COR-L47 (cell line): ENCODE measurements at places on chromosomes 11 and 22.

DNA sequence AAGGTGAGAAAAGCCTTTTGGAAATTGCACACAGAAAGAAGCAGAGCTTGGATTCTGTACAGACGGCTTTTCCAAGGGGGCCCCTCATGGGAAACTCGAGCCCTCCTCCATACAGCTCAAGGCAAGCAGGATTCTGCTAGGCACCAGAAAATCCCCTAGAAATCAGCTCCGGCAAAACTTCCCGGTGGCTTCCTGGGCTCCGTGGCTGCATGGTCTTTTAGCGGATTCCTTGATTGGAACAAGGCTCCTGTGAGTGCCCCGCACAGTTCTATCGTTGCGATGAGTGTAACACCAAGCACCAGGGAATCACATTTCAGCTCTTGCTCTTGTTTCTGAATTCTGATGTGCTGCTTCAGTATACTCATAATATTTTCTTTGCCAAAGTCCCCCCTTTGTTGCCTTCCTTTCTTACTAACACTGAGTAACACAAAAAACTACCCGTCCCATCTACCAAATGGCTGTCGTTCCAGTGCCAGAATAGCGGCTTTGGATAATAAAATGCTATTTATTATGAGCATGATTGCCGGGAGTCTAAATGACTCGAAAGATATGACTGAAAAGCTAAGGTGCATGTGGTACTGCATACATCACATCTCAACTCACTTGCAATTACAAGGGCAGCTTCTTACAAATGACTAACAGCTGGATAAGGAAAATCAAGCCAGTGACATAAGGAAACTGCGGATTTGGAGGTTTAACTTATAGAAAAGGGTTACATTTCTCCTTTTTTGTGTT lies 494.1 kb downstream of the DLG2 start:
- DNase-seq: no peak

DNA sequence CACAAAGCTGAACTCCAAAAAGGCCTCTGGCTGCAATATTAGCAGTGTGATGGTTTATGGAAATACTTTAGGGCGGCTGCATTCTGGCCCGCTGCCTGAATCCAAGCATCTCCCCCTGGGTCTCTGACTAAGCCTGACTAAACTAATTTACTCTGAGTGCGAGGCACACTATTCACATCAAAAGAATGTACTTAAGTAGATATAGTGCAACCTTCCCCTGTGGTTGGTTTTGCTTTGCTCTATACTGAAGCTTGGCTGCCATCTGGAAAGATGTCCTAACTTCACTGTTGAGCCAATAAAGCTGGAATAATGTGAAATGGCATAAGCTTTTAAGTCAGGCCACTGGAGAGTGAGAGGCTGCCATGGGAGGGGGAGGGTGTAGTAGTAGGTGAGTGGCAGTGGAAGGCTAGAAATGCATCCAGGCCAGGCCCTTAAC lies 321.6 kb downstream of the AASDHPPT start:
- no peak for DNase-seq

DNA sequence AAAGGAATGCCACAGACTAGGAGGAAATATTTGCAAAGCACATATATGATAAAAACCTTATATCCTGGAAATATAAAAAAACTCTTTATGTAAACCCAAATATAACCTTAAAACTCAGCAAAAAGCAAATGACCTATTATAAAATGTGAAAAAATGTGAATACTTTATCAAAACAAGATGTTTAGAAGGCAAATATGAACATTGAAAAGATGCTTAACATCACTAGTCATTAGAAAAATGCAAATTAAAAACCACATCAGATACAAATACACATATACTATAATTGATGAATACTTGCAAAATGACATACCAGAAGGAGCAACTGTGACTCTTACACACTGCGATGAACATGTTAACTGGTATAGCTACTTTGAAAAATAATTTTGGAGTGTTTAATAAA lies 511.2 kb upstream of the LRRC4C start:
- DNase-seq: no peak

DNA sequence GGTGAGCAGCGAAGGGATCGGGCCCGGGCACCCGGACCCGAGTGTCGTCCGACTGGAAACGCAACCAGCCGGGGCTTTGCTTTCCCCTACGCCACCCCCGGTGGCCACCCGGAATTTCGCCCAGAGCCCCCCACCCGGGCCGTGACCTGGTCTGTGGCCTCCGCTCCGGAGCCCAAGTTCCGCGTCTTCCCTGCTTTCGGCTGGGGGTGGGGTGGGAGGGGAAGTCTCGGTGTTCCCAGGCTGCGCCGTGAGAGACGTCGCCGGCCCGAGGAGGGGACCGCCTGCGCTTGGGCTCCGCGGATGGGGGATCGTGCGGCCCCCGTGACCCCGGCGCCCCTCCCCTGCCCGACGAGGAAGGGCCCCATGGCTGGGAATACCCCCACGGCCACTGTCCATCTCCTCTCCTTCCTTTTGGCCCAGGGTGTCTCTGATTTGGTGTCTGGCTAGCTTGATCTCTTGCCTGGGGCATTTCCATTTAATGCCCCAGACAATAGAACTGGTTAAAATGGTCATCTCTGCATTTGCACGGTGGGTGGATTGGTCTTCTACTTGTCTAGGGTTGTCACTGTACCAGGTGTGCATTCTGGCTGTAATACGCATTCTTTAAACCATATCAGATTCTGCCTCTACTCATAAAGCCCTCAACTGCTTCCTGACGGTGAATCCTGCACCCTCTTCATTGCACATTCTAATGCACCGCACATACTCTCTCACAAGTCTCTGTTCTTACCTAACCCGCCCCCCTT lies 789 bp downstream of the SIK2 start:
- peak; percentile 50 for DNase-seq

DNA sequence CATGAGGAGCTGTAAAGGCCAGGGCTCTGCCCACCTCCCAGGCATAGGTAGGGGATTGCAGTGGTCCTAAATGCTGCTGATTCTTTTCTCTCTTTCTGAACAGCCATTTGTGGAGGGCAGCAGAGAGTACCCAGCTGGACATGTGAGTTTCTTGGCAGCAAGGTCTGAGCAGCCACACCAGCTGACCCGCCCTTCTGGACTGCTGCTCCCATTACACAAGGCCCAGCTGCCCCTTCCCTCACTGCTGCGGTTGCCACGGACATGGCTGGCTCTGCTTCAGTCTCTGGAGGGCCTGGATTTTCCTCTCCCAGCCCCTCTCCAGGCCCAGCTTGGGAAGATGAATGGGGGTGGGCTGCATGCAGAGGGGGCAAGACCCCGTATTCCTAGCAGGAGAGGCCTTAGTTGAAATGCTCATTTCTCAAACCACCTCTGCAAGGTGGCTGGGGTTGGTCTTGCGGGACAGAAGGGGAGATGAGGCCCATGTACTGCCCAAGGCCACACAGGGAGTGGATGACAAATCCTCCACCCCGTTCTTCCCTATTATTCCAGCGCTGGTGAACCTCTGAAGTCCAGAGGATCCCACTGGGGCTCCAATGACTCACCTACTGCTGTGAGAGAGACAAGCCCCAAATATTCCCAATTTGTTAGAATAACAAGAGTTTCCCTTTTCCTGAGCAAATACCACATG lies 4.6 kb downstream of the LGALS12 start:
- no peak for DNase-seq

DNA sequence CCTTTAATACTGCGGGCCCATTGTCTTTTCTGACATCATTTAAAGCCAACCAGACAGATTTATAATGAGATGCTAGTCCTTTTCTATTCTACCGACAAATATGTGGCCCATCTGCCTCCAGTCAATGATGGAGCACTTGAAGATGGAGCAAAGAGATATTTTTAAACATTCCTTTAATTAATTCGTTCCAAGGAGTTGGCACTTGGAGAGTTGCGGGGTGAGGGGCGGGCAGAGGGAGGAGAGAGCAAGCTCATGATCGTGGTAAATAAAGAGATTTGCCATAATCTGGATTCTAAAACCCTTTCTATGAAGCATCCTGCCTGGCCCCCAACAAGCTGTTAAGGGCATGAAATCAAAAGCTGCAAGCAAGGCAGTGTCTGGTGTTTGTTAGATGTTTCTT lies 5.0 kb downstream of the SLC1A2 start:
- DNase-seq: no peak

- DNase-seq: no peak
Observed at GRCh38 chr22:38133331-38133730, 22.8 kb upstream of the BAIAP2L2 start.

- peak; percentile 62 for DNase-seq
Observed at GRCh38 chr11:36564376-36565030, 3.3 kb upstream of the RAG1 start.

DNA sequence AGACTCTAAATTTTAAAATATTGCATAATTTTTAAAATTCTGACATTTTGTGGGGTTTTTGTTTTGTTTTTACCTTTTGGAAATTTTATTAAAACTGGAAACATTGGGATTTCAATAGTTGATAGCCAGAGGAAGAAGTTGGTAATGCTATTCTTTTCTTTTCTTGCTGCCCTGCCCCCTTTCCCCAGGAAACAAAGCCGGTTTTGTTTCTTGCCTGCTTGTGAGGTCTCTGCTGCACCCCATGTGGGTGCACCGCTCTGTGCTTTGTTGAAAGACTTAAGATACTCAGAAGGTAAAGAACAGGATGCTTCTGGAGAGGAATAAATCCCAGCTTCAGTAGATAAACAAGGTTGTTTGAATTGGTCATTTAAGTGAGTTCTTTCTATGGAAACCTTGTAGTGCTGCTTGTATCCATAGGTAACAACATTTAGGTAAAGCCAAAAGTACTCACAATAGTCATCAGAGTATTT lies 87.5 kb downstream of the YAP1 start:
- no peak for DNase-seq

DNA sequence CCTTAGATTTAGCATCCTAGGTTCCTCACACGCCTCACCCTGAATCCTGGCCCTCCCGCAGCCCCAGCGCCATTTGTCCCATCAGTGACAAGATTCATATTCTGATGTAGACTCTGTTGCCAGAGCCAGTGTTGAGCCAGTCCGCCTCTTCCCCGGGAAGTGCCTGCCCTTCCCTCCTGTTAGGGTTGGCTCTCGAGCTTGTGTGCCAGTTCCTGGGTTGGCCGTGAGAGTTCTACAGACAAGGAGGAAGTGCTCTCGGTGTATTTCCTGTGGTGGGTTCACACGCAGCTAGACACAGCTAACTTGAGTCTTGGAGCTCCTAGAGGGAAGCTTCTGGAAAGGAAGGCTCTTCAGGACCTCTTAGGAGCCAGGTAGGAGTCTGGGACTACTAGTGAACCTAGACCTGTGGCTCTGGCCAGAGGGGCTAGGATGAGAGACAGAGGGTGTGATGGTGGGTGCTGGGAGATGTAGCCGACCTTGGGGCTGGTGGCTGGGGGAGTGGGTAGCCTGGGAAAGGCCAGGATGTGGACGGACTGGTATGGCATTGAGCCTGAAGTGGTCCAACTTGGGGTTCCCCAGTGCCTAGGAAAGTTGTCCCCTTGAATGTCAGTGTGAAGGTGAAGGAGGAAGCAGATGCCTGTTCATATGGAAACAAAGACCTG lies at the start of gene IL18BP:
IL18BP (plus strand) TSS at position 261 of the 662 bp plus-strand sequence. CDS start 1,076 bp downstream, outside the sequence.
- no peak for DNase-seq

GRCh38 chr11:15010865-15011264 lies 38.7 kb upstream of the CALCA start:
- DNase-seq: no peak

GRCh38 chr11:34147581-34147980 lies 42.2 kb downstream of the NAT10 start:
- DNase-seq: no peak

- DNase-seq: no peak
Observed at GRCh38 chr11:107020594-107020993, 2.3 kb upstream of the GUCY1A2 start.

- no peak for DNase-seq
Observed at GRCh38 chr22:40401532-40401931, 31.1 kb downstream of the SGSM3 start.
